ENCODE measurements at places on chromosomes 11 and 22. TPM values are rescaled to one million over a fixed set of nuclear protein-coding genes. Genes with fewer than 3 reads are reported as not detected.

DNA sequence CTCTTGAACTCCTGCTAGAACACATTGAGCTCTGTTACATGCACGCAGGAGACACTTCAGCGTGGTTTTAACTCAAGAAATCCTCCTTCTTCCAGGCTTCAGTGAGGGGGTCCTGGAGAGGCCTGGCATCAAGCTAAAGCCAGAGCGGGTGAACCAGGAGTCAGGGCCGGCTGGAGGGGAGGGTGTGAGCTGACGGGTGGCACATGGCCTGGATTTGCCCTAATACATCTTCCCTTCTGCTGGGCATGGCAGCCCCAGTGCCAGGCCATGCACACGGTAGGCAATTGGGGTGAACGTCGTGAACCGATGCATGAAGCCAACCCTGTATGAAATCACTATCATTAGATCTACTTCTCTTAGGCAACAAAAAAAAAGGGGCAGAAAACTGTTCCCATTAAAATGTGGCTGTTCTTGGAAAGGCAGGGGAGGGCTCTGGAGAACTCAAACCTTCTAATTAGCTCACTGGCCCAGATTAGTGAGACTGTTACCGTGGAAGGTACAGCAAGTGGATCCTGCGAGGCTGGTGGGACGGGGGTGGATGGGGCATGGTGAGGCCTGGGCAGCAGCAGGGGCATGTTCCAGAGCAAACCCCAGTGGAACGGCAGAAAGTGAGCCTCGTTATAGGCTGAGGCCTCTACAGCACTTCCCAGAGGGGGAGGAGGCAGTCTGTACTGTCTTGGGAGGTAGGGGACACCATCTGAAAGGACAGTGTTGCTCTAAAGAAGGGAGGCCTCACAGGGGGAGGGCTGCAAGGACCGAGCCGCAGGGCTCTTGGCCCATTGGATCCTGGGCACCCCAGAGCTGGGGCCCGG, 10.6 kb downstream of the IFT27 start:
- peaks cover 66% of the 10 kb centered on the region for H3K36me3 ChIP-seq
- H3K27me3 ChIP-seq: no peaks in the 10 kb centered on the region
- DNase-seq: no peak
- H3K4me3 ChIP-seq: no peak overlapping the region
- H3K4me1 ChIP-seq: peaks cover 4% of the 10 kb centered on the region

GRCh38 chr22:37907036-37907954, 1.2 kb downstream of the MICALL1 start:
- peak overlapping the region; percentile 52 for H3K27ac ChIP-seq
- peak overlapping the region; percentile 56 for H3K4me3 ChIP-seq
- no peak for DNase-seq

GRCh38 chr22:33563220-33563964, 356.9 kb downstream of the LARGE1 start:
- no peak overlapping the region for H3K27ac ChIP-seq
- H3K4me1 ChIP-seq: peaks cover 9% of the 10 kb centered on the region
- DNase-seq: peak; percentile 76

GRCh38 chr11:110988671-110989070, 256.9 kb upstream of the POU2AF2 start:
- DNase-seq: no peak
- no peak overlapping the region for H3K4me3 ChIP-seq
- H3K4me1 ChIP-seq: peaks cover 6% of the 10 kb centered on the region
- no peaks in the 10 kb centered on the region for H3K36me3 ChIP-seq
- H3K27ac ChIP-seq: no peak overlapping the region
- H3K27me3 ChIP-seq: no peaks in the 10 kb centered on the region

- no peak overlapping the region for H3K4me3 ChIP-seq
- H3K27ac ChIP-seq: no peak overlapping the region
- no peaks in the 10 kb centered on the region for H3K36me3 ChIP-seq
- no peaks in the 10 kb centered on the region for H3K27me3 ChIP-seq
- DNase-seq: no peak
Measured at GRCh38 chr11:91081440-91082043, 858.7 kb upstream of the CHORDC1 start.

DNA sequence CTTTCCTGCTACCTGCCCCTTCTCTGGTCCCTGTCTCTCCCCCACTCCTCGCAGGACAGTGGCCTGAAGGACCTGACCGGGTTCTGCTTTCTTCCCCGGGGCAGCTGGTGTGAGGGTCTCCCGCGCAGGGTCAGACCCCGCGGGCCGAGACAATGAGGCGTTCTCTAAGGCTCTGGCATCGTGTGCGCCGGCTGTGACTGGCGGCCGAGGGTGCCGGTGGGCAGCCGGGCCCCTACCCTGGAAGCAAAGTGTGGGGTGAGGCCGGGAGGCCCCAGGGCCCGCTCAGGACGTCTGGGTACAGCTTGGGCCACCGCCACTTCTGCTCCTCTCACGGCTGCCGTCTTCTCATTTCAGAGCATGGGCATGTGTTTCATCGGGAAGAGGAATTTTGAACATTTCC, 16.3 kb downstream of the TRMU start:
- no peaks in the 10 kb centered on the region for H3K27me3 ChIP-seq
- no peak for DNase-seq
- H3K27ac ChIP-seq: no peak overlapping the region
- no peak overlapping the region for H3K4me3 ChIP-seq
- H3K4me1 ChIP-seq: peaks cover 19% of the 10 kb centered on the region
- peaks cover 91% of the 10 kb centered on the region for H3K36me3 ChIP-seq

- no peak for DNase-seq
- H3K36me3 ChIP-seq: peaks cover 65% of the 10 kb centered on the region
- H3K27ac ChIP-seq: no peak overlapping the region
- H3K4me3 ChIP-seq: no peak overlapping the region
Measured at GRCh38 chr11:46894506-46894905, 23.8 kb downstream of the LRP4 start.

GRCh38 chr22:30290342-30291057, 1.2 kb upstream of the CASTOR1 start:
- no peak for DNase-seq
- no peaks in the 10 kb centered on the region for H3K27me3 ChIP-seq
- H3K4me3 ChIP-seq: no peak overlapping the region
- H3K4me1 ChIP-seq: peaks cover 50% of the 10 kb centered on the region

GRCh38 chr11:123093739-123094138, 31.8 kb upstream of the HSPA8 start:
- peaks cover 4% of the 10 kb centered on the region for H3K4me1 ChIP-seq
- no peak overlapping the region for H3K27ac ChIP-seq
- no peaks in the 10 kb centered on the region for H3K27me3 ChIP-seq
- no peaks in the 10 kb centered on the region for H3K36me3 ChIP-seq
- no peak overlapping the region for H3K4me3 ChIP-seq

DNA sequence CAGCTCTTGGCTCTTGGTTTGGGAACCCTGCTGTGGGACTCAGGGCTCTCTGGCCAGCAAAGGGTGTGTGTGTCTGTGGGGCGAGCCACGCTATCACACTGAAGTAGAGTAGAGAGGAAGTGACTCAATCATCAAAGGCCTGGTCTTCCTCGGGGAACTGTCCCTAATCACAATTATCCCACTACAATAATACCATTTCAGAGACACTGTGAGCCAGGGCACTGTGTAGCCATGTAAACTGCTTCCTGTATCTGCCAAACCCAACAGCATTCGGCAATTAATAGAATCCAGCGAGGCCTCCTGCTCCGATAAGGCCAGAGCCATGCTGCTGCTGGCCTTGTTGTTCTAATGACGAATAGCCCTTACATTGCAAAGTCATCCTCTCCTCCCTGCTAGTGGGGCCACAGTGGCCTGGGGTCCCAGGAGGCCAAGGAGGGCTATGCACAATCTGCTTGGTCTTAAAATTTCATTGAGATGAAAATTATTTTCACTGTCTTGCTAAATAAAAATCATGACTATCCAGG, 49.8 kb upstream of the LMO2 start:
- peaks cover 17% of the 10 kb centered on the region for H3K4me1 ChIP-seq
- DNase-seq: no peak
- H3K4me3 ChIP-seq: no peak overlapping the region
- peak overlapping the region; percentile 10 for H3K27ac ChIP-seq
- no peaks in the 10 kb centered on the region for H3K27me3 ChIP-seq

GRCh38 chr11:28702450-28702790, 594.2 kb downstream of the METTL15 start:
- H3K27ac ChIP-seq: no peak overlapping the region
- no peaks in the 10 kb centered on the region for H3K4me1 ChIP-seq

GRCh38 chr22:28582806-28583205, 96.8 kb downstream of the TTC28 start:
- H3K27ac ChIP-seq: peak overlapping the region; percentile 6
- H3K27me3 ChIP-seq: no peaks in the 10 kb centered on the region
- no peaks in the 10 kb centered on the region for H3K4me1 ChIP-seq
- H3K36me3 ChIP-seq: no peaks in the 10 kb centered on the region
- no peak overlapping the region for H3K4me3 ChIP-seq
- peak; percentile 29 for DNase-seq

DNA sequence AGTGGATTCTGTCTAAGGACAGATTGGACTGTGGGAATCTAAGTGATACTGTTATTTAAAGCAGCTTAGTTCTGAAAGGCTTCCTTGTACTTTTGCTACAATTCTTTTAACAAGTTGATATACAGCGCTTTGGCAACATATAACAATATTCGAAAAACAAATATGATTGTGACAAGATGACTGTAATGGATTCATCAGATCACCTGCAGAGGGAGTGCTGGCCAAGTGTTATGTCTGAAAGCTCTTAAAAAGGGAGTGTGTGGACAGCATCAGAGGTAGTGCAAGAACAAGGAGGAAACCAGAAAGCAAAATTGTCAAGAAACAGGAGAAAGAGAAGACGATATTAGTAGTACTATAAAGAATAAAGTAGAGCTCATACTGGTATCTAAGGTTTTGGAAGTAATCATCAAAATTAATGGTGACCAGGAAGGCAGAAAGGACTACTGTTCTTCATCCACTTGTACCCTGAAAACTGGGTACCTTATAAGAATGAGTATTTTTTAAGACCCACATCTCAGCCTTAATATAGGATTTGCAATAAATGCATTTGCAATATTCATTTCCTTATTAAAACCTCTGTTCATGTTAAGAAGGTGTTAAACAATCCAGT, 1112.0 kb upstream of the CCDC90B start:
- DNase-seq: no peak
- no peak overlapping the region for H3K4me3 ChIP-seq
- H3K4me1 ChIP-seq: no peaks in the 10 kb centered on the region
- H3K27ac ChIP-seq: no peak overlapping the region
- H3K27me3 ChIP-seq: no peaks in the 10 kb centered on the region

DNA sequence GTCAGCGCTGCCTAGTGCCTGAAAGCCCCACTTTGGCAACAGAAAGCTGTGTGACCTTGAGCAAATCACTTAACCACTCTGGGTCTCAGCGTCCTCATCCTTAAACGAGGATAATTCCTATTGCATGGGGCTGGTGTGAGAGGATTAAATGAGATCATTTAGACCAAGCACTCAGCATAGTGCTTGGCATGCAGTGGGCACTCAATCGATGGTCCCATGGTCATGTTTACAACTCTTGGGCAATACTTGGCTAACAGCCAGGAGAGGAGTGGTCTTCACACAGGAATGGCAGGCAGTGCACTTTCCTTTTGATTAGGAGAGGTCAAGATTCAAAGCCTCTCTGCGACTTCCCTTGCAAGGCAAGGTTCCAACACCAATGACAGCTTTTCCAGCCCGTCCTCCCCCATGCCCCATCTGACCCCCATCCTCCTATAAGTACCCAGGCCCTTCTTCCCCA, 14.1 kb downstream of the TNKS1BP1 start:
- peak overlapping the region; percentile 1 for H3K4me3 ChIP-seq
- peaks cover 37% of the 10 kb centered on the region for H3K4me1 ChIP-seq
- peaks cover 73% of the 10 kb centered on the region for H3K36me3 ChIP-seq
- H3K27ac ChIP-seq: peak overlapping the region; percentile 61
- no peak for DNase-seq

DNA sequence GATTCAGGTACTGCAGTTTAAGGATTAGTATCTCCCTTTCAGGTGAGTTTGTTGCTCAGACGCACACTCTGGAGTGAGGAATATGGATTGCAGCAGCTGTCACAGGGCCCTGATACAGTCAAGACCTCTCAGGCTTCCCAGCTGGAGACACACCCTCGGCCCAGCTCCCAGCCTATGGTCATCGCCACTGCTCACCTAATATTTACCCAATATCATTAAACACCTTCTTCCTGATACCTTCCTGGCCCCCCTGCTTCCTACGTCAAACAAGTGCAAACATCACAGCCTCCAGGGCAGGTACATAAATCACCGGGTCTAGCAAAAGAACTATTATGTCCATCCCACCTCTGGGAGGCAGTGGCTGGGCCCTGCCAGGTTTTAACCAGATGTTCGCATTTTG, 213.3 kb downstream of the MN1 start:
- peaks cover 17% of the 10 kb centered on the region for H3K4me1 ChIP-seq
- no peak overlapping the region for H3K27ac ChIP-seq
- H3K27me3 ChIP-seq: no peaks in the 10 kb centered on the region
- H3K36me3 ChIP-seq: no peaks in the 10 kb centered on the region
- no peak for DNase-seq
- no peak overlapping the region for H3K4me3 ChIP-seq

DNA sequence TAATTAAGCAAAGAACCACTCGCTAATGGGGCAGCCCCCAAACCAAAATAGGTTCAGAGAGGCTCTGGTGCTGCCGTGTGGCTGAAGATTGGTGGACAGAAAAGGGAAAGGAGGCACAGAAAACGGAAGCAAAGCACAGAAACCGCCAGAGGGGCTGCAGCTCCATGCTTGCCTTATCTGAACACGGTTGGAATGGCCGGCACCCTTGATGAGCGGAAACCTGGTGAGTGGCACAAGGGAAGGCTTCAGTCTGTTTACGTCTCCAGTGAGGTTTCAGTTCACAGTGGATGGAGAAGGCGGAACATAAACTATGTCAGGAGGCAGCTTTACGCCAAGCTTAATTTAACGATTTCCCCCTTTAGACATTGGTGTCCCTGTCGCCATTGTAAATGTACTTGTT, 5.2 kb upstream of the PRR33 start:
- H3K27ac ChIP-seq: no peak overlapping the region
- H3K4me1 ChIP-seq: no peaks in the 10 kb centered on the region
- H3K36me3 ChIP-seq: no peaks in the 10 kb centered on the region
- no peak overlapping the region for H3K4me3 ChIP-seq
- DNase-seq: no peak

DNA sequence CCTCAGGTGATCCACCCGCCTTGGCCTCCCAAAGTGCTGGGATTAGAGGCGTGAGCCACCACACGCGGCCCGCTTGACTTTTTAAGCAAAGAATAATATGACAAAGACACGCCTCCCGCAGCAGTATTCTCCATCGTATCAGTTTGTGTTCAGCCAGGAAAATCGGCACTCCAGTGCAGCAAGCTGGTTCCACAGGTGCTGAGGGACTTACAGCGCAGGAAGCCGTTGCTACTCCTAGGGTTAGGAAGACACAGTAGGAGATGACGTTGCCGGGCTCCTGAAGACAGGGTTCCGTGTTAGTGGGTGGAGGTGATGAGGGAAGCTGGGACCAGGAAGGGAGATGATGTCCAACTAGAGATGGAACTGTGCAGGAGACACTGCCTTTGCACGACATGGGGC, 65.8 kb upstream of the CECR2 start:
- no peak overlapping the region for H3K27ac ChIP-seq
- no peaks in the 10 kb centered on the region for H3K27me3 ChIP-seq
- H3K4me1 ChIP-seq: no peaks in the 10 kb centered on the region
- H3K36me3 ChIP-seq: no peaks in the 10 kb centered on the region
- no peak overlapping the region for H3K4me3 ChIP-seq
- no peak for DNase-seq

- no peaks in the 10 kb centered on the region for H3K36me3 ChIP-seq
- H3K4me1 ChIP-seq: no peaks in the 10 kb centered on the region
- H3K27ac ChIP-seq: no peak overlapping the region
- no peak for DNase-seq
- no peak overlapping the region for H3K4me3 ChIP-seq
Measured at GRCh38 chr11:109197656-109198055, 224.3 kb upstream of the C11orf87 start.

The C1QTNF4 gene
- total RNA-seq: 15.8 TPM

The HIC2 gene
- 5.7 TPM for total RNA-seq

The KDM4E gene
- not detected for total RNA-seq

The OVOL1 gene
- total RNA-seq: not detected

The CARD10 gene
- total RNA-seq: 12.6 TPM

The DDTL gene
- total RNA-seq: 1.6 TPM

All from spinal cord (tissue), 10 donors.